ENCODE measurements at places on chromosomes 5 and 9.

GRCh38 chr9:96661711-96662110 lies 6.6 kb upstream of the PRXL2C start:
- no peak for DNase-seq

DNA sequence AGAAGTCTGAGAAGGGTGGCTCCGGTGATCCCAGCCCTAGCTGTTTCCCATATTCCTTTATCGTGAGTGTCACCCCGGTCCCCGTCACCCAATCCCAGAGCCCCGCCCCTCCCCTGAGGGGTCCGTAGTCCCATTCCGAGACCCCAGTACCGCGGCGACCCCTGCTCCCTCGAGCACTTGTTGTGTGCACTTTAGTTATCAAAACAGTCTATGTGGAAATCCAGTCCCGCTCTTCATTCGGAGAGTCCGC lies 223 bp downstream of the LRSAM1 start:
- DNase-seq = no peak

DNA sequence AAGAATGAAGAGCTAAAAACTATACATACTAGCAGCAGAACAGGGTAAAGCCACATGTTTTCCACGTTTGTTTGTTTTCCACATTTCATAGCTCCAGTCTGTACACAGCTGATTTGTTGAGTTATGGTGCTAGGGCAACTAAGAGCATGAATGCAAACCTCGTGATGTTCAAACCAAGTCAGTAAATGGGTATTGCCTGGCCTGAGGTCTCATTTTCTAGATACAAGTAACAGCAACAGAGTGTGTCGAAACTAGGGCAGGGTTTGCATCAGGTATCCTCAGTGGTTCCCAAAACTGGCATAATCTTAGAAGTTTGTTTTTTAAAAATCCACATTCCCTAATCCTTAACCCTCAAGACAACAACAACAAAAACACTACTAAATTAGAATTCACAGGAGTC lies 89.3 kb downstream of the CEMIP2 start:
- no peak for DNase-seq

- DNase-seq = no peak
Observed at GRCh38 chr9:133142684-133143622, 20.8 kb downstream of the GBGT1 start.

GRCh38 chr9:77142366-77142765 lies 35.0 kb upstream of the VPS13A start:
- no peak for DNase-seq

DNA sequence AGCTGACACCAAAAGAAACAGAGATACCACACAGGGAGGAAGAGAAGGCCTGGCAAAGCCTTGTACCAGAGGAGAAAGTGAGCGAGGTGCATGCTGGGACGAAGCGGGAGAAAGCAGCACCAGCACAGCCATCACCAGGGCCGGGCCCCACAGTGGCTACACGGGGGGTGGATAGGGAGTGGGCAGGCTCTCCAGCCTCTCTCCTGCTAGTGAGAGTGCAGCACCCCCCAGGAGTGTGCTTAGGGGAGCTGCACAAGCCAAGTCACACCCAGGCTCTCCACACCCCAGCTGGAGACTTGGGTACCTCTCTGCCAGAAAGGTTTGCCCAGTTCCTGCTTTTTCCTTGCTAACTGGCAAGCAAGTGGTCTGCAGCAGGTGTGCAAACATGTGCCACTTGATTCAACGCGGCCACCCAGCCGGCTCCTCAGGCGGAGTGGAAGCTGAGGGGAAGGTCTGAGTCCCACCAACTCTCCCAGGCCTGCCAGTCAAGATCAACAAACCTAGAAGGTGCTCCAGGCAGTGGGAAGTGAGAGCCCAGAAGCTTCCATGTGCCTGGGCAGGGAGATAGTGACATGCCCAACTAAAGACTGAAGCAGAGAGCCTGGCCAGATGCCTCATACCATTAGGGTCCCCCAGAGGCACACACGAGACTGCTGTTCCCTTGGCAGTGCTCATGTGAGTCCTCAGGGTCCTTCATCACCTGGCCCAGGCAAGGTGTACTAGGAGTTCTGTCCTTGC lies 39.9 kb downstream of the BICD2 start:
- DNase-seq = no peak

GRCh38 chr9:129576546-129577543 lies 44.1 kb downstream of the C9orf50 start:
- DNase-seq = peak; percentile 94

GRCh38 chr9:136875155-136875554 lies 9.0 kb upstream of the EDF1 start:
- no peak for DNase-seq

DNA sequence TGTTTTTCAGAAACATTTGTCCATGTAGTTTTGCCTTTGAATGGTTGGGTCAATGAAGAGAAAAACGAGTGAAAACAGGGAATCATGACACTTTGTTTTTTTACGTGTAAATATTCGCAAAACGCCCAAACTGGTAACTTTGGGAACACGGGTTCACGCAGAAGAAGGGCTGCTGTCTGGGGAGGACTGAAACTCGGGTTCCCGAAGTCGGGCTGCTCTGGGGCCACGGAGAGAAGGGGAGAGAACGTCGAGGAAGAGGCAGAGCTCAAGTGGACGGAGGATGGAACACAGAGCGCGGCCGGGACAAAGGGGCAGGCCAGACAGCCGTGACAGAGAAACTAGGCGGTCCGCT lies 478 bp upstream of the SETD9 start:
- DNase-seq = no peak

- no peak for DNase-seq
Observed at GRCh38 chr5:145117285-145117684, 717.9 kb downstream of the PRELID2 start.

- DNase-seq = peak; percentile 29
Observed at GRCh38 chr5:40521925-40522324, 157.8 kb upstream of the PTGER4 start.

GRCh38 chr5:85268194-85268593 lies 883.5 kb upstream of the EDIL3 start:
- DNase-seq = no peak

- DNase-seq = no peak
Observed at GRCh38 chr5:75042522-75042921, 9.8 kb downstream of the GCNT4 start.

- DNase-seq = no peak
Observed at GRCh38 chr5:86814315-86814714, 196.6 kb downstream of the COX7C start.

DNA sequence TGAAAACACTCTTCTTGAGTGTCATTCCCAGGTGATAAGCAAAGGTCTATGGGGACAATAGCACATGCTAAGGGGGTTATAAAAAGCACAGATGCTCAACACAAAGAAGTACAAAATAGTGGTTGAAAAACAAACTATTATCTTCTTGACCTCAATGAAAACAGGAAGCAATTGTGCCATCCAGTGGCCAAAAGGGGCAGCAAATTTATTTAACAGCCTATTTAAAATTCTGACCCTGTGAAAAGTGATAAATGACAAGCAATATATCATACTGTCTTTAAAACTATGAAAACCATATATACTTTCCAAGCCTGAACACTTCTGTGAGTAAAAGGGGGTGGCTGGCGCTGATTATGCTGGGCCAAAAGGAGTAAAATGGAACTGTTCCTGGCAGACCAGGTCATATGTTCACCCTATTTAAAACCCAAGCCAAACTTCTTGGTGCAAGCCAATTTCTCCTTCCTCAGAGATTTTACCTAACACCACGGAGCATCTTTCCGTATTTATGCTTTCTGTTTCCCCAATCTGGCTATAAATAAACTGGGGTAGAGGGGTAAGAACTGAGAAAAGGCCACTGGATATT lies 29.7 kb downstream of the TEX10 start:
- DNase-seq = peak; percentile 70

DNA sequence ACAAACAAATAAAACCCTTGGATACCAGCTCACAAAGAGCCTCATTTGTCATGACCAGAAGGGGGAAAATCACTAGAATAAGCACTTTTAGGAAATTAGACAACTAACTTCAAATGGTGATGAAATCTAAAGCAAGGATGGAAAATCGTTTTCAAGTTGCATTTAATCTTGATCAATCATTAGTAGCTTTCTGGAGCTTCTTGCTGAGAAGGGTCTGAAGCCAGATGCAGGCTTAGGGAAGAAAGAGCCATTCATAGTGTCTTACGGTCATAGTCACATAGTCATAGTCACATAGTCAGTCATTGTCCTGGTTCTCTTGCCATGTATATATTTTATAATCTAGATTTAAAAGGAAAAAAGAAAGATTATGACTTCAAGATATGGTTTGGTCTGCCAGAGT lies 610.5 kb downstream of the ACTL7B start:
- no peak for DNase-seq

- no peak for DNase-seq
Observed at GRCh38 chr5:72067682-72068470, 39.4 kb upstream of the MAP1B start.

All from lung microvascular endothelial cell (primary cell).